Esophagus mucosa (tissue), 1 donor: ENCODE measurements at places on chromosomes 4 and X.

- no peak for ATAC-seq
These were observed 309.7 kb downstream of the PACRGL start for GRCh38 chr4:21009956-21010355.

GRCh38 chrX:43699475-43699874 is 43.4 kb downstream of the MAOA start:
- ATAC-seq, result no peak

DNA sequence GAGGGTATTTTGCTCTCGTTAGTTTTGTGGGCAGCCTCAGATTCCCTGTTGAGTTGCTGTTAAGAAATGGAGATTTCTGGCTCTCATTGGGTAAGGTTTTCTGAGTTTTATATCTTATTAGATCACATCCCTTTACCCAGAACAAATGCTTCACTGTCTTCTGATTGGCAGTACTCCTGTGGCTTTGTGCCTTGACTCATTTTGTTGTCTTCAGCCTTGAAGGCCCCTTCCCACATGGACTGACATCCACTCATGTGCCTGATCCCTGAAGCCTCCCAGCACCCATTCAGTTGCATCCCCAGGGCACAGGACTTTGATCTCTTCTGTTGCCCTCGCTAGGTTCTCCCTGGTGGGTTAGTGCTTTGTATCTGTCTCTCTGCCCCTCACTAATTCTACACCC is 10.4 kb downstream of the MED28 start:
- ATAC-seq, result no peak

GRCh38 chr4:78938474-78938867 is 767 bp downstream of the PAQR3 start:
- no peak for ATAC-seq

GRCh38 chrX:2325076-2325784 is 175.5 kb downstream of the DHRSX start:
- ATAC-seq, result peak; percentile 34

- no peak for ATAC-seq
These were observed 7.6 kb downstream of the RELL1 start for GRCh38 chr4:37678624-37679023.

- ATAC-seq, result no peak
These were observed 14.3 kb downstream of the FAM9C start for GRCh38 chrX:13029887-13030771.

DNA sequence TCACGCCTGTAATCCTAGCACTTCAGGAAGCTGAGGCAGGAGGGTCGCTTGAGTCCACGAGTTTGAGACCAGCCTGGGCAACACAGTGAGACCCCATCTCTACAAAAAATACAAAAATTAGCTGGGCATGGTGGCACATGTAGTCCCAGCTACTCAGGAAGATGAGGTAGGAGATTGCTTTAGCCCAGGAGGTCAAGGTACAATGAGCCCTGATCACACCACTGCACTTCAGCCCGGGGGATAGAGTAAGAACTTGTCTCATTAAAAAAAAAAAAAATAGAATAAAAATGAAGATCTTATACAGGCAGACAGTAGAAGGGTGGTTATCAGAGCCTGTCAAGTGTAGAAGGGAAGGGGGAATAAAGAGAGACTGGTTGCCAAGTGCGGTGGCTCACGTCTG is 116.9 kb downstream of the PDS5A start:
- ATAC-seq, result no peak

GRCh38 chrX:31374786-31375185 is 302.9 kb upstream of the FTHL17 start:
- ATAC-seq, result no peak

DNA sequence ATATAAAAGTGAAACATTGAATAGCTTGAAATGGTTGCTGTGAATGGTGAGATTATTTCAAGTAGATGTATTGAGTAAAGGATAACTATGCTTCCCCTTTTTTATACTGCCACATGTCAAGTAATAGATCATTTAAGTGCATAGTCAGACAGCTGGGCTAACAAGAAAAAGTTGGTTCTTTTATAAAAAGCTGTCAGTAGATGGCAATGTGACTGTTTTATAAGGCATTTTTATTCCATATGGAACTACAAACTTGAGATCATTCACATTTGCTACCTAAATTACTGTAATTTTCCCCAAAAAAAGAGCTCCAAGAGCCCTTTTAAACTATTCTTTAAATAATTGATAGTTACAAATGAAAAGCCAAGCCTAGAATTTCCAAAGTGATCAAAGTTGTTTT is 831.0 kb downstream of the C4orf33 start:
- ATAC-seq, result no peak

GRCh38 chr4:122826553-122827257 is at the start of gene FGF2:
Gene FGF2 (plus strand): TSS chr4:122826831. CDS start chr4:122827175, 344 bp downstream.
- ATAC-seq, result peak; percentile 17

- ATAC-seq, result peak; percentile 41
These were observed 11.8 kb upstream of the HSD17B10 start for GRCh38 chrX:53445977-53446376.

DNA sequence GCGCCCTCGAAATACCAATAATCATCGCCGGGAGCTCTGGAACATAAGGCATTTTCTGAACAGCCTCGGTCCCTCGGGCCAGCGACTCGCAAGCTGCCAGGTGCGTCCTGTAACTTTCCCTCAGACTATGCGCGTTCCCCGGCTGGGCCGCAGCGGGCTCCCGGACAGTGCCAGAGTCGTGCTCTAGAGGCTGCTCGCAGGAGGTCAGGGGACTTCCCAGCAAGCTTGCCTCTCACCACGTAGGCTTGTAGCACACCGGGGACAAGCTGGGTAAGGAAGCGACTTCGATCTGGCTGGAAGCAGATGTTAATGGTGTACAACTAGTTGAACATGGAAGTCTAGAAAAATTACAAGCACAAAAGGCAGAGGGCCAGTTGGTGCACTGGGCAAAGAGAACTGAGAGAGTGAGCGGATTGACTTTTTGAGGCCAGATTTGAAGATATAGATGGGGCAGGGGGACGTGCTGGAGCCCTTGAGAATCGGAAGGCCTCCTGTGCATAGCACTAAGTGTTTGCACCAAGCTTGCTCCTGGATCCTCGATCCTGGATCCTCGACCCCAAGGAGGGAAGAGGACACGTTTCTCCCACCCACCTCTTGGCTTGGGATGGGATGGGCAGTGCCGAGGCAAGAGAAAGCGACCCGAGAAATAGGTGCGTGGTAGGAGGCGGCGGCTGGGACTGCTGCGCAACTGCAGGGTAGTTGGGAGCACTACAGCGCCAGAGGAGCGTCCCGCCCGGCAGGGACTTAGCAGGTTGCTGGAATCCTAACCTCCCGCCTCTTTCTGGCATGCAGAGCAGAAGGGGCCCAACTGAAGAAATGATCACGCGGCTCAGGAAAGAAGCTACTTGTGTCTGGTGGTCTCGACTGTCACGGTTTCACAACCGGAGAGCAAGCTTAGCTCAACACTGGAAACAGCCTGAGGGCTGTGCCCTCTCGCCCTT is 19.9 kb upstream of the ZIC3 start:
- no peak for ATAC-seq

GRCh38 chr4:181939199-181939945 is 303.8 kb upstream of the TENM3 start:
- no peak for ATAC-seq

- peak; percentile 47 for ATAC-seq
These were observed 16.1 kb downstream of the RNF4 start for GRCh38 chr4:2484993-2485392.

DNA sequence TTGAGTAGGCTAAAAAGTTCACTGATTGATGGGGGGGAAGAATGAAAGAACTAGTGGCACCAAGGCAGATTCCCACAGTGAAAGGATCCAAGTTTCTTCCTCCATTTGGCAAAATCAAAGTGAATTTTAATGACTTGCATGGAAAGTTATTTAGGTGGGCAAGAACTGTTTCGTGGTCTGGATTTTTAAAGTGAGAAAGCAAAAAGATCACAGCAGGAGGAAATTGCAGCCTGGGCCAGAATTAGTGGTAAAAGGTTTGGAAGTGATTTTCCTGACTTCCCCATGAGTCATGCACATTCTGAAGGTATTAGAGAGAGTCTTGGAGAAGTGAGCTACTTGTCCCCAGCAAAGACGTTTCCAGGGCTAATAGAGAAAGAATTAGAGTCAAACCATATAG is 207.8 kb downstream of the ANTXR2 start:
- ATAC-seq, result no peak

DNA sequence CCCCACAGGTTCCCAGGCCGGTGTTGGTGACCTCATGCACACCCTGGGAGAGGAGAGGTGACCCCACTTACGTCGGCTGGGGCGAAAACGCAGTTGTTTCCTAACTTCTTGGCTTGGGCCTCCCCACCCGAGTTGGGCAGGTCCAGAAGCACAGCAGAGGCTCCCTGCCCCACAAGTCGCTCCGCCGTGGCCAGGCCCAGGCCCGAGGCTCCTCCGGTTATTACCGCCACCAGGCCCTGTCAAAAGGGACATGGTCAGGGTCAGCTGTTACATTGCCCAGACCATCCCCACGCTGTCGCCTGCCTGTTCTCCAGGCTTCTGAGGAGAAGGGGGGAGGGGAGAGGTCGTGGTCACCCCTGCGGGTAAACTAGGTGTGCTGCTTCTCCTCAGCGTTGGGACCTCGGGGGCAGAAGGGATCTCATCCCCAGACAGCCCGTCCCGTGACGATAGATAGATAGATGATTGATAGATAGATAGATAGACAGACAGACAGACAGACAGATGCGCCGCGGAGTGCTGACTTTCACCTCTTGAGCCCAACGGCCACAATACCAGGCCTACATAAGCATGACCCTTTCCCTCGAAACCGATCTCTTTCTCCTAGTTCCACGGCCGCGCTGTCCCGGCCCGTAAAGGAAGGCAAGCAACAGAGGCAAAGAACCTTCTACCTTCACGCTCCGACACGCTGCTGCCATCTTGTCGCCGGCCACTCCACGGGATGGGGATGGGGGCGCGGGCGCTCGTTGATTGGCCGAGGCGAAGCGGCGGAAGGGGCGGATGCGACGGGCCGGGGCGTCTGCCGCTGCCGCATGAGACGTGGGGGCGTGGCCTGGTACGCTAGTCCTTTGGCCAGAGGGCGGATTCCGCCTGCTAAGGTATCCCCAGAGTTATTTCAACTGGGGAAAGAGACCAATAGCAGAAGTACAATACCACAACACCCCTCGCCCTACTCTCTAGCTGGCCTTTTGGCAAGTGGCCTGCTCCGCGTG is at the start of gene HSD17B10:
HSD17B10 (minus strand) TSS at position 720 of the 989 bp plus-strand sequence; CDS start at position 695, 25 bp downstream.
- peak; percentile 93 for ATAC-seq

DNA sequence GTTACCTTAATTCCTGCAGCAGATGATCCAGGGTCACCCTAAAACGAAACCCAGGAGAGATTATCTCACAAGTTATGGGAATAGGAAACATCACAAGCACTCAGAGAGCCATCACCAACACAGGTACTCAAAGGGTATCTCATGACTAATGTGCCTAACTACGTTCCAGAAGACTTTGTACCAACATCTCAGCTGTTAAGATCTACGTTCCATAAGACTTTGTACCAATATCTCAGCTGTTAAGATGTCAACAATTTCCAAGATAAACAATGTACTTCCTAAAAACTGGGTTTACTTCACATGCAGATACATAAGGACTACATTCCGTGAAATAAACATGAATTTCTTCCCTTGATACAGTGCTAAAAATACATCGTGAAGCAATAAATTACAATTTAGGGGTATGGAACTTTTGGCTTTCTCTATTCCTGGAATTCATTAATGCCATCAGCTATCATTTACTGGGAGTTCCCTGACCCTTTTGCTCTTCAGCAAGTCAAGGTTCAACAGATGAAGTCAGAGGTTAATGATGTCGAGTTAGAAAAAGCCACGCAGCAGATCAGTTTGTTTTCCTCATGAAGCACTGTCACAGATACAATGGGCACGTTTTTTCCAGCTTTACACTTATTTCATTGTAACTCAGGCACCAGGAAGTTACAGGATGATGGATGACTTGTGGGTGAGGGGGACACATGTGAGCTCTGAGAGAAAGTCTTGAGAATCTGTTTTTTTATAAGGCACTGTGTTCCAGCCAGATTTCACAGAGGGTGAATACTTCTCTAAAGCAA is 127.0 kb upstream of the ETNPPL start:
- no peak for ATAC-seq

GRCh38 chr4:139522457-139522856 is 33.6 kb downstream of the SETD7 start:
- no peak for ATAC-seq

DNA sequence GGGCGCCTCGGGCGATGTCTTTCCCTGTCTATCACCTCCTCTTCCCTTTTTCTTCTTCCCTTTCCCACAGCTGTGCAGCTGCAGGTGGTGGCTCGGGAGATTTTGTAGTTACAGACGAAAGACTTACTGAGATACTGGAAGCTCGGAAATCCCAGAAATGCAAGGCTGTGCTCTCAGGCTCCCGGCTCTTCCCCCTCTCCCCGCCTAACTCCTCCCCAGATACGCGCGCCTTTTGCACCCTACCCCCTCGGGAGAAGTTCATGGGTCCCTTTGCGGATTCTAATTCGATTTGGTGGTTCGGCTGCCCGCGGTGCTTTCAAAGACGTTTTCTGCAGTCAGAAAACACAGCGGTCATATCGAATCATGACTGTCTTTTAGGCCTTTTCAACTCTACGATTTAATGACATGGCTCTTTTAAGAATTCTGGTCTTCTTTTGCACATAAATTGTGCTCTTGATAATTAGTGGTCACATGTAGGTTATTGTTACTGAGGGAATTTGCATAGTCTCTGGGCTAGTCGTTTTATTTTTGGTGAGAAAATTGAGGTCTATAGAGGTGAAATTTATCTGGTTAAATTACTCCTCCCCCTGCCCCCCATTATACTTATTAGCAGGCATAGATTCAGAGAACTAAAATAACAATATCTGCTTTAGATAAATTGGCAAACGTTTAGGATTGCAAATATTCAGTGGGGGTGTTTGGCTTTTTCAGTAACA is 1.6 kb downstream of the SEPTIN11 start:
- ATAC-seq, result no peak

GRCh38 chr4:38531141-38531727 is 132.8 kb upstream of the KLF3 start:
- ATAC-seq, result no peak

- ATAC-seq, result no peak
These were observed 121.4 kb downstream of the COX18 start for GRCh38 chr4:72948080-72948479.

DNA sequence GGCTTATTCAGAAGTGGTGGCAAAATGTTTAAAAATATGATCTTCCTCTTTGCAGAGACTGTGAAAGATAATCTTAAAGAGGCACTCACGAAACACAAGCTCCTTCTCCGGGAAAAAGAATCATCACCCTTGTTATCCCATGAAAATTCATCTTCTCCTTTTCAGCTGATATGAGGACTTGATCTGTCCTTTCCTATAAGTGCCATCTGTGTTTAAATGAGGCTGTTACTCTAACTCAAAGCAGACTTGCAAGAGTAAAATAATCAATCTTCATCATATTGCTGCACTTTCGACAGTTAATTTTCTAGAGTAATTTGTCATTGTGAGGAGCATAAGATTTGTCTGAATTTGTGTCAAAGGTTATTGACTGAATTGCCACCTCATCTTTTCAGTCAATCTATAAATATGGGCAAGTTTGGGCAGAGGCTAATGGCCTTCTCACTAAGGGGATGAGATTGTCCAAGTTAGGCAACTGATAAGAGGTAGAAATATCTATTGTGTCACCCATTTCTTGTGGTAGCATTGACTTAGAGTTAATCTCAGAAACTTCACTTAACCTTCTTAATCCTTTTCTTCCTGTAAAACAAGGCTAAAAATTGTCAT is 452.9 kb downstream of the GRXCR1 start:
- ATAC-seq, result no peak
